ENCODE measurements at places on chromosomes 12 and 14. TPM values are rescaled to one million over a fixed set of nuclear protein-coding genes. Genes with fewer than 3 reads are reported as not detected.
A peak's percentile ranks its signal among the peaks of the same experiment; 100 is the strongest.

DNA sequence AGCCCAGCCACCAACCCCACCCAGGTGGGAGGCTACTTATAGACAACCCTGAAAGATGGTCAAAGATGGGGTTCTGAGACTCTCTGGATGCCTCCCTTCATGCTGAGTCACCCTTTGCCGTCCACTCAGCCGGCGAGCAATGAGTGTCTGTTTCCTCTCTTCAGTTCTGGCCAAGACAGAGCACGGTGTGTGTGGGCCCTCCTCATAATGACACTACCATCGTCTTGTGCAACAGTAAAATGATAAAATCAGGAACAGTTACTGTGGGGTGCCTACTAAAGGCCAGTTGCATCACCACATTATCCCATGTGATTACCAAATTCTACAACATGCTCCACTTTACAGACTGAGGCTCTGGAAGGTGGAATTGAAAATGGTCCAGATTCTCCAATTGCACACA lies 7.0 kb upstream of the BDKRB1 start:
- no peak for DNase-seq

DNA sequence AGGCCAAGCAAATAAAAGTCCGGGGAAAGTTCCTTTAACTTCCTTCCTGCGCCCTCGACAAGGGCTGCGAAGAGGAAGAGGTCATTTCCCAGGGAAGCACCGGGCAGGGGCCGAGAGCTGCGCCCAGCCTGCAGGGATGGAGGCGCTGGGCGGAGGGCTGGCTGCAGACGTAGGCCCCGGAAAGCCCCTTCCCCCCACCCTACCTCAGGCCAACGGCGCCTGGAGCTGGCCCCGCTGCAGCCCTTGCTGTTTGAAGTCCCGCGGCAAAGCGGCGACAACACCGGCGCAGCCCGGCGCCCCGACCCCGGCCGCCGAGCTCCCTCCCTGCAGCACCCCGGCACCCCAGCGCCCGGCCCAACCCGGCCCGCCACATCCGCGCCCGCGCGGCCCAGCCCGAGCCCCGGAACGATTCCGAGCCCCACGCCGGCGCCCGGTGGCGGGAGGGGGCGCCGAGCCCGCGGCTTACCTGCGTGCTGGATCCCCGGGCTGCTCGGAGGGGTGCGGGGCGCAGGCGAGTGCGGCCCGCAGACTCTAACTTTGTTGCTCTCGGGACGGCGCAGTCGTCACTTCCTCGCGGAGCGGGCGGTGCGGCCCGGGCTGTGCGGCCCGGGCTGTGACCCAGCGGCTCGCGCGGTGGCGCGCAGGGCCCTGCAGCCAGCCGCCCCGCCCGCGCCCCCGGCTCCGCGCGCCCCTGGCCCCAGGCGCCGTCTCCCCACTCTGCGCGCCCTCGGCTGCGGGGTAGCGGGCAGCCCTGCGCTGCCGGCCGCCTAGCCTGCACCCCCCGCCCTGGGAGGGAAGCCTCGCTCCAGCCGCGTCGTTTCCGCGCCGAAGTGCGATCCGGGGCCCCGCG lies 64.8 kb upstream of the PTGR2 start:
- DNase-seq: peak; percentile 69

- no peak for DNase-seq
Observed at GRCh38 chr14:61420326-61420725, 98.9 kb downstream of the PRKCH start.

The KRT6A gene
- polyA plus RNA-seq: 0.38 TPM

The GLT8D2 gene
- polyA plus RNA-seq: 69.2 TPM

- no peak for DNase-seq
Observed at GRCh38 chr14:105413544-105413886, 6.1 kb upstream of the MTA1 start.

DNA sequence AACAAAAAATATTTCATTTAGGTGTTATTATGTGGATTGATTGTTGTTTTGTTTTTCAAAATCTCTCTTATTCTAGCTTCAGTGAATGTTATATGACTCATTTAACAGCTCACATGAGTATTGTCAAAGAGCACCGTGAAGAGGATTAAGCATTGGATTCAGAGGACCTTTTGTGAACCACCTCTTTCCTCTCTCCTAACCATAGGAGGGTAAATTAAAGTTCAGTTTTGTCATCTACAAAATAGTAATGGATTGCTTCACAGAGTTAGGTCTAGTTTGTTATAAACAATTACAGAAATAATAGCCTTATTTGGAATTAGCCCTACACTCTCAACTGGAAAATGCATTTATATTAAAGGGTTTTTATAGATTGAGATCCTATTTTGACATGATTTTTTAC lies 962 bp upstream of the KERA start:
- DNase-seq: no peak

The ACSM4 gene
- 0.11 TPM for polyA plus RNA-seq

DNA sequence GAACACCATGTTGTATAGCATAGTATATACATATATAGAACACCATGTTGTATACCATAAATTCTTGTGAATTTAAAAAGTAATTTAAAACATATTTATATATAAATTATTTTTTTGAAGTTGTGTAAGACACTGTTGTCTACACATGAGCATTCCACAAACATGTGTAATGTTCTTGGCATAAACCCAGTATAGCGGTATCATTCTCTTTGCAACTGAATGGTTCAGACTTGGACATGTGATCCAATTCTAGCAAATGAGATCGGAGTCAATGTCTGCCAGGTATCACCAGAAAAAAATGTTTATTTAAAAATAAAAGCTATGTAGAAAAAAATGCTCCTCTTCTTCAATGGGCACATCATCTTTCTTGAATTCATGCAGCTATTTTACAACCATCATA lies 33.9 kb downstream of the CEP290 start:
- no peak for DNase-seq

DNA sequence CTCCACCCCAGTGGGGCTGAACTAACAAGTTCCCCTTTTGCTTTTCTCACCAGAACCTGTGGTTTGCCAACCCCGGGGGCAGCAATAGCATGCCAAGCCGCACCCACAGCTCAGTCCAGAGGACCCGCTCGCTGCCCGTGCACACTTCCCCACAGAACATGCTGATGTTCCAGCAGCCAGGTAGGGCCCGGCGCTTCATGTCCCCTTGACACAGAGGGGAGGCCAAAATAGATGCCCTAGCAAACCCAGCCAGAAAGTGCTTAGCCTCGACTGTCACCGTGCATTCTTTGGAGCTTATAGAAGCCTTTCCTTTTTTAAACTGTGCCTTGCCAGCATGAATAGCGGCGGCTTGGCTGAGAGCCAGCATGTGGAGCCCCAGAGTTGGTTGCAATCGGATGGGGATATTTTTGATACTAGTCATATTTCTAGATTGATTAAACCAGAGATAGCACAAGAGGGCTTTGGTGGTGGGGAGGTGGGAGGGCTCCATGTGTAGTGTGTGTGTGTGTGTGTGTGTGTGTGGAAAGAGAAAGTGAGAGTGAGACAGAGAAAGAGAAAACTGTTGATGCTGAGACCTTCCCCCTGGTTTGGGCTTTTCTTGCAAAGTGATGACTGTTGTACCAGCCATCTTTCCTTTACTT lies 126.1 kb downstream of the GCH1 start:
- DNase-seq: no peak

- DNase-seq: no peak
Observed at GRCh38 chr12:87383680-87384079, 645.5 kb downstream of the C12orf50 start.

The FGF6 gene
- polyA plus RNA-seq: 39.5 TPM

DNA sequence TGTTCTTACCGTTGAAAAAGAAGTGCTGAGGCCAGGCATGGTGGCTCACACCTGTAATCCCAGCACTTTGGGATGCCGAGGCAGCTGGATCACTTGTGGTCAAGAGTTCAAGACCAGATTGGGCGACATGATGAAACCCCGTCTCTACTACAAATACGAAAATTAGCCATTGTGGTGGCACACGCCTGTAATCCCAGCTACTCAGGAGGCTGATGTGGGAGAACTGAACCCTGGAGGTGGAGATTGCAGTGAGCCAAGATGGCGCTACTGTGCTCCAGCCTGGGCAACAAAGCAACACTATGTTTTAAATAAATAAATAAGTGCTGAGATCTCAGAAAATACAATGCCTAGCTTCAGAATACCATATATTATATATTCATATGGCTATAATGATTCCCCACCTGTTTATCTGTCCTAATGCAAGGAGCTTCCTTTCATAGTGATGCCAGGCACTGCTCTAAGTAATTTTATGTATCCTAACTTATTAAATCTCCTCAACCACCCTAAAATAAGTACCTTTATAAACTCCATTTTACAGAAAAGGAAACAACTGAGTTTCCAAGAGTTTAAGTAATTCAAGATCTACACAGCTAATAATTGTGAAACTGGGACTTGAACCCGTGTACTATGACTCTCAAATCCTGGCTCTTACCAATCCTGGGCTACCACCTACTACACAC lies 7.3 kb downstream of the PHLDA1 start:
- no peak for DNase-seq

The GSC gene
- polyA plus RNA-seq: 0.96 TPM

The AMDHD1 gene
- polyA plus RNA-seq: not detected

DNA sequence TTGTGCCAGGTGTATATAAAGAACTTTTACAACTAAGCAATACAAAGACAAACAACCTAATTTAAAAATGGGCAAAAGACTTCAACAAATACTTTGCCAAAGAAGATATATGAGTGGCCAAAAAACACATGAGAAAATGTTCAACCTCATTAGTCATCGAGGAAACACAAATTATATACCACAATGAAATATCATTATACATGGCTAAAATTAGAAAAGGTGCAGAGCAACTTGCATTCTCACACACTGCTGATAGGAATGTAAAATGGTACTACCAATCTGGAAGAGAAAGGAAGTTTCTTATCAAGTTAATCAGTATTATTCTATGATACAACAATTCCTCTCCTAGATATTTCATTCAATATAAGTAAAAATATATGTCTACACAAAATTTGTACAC lies 131.6 kb upstream of the FRMD6 start:
- no peak for DNase-seq

- DNase-seq: no peak
Observed at GRCh38 chr12:4588916-4589315, 26.9 kb downstream of the DYRK4 start.

GRCh38 chr12:131984334-131984733 lies 34.6 kb downstream of the EP400 start:
- DNase-seq: no peak

GRCh38 chr14:96084796-96085195 lies 45.6 kb downstream of the C14orf132 start:
- no peak for DNase-seq

- DNase-seq: no peak
Observed at GRCh38 chr14:68942296-68943035, 36.6 kb downstream of the ACTN1 start.

- DNase-seq: no peak
Observed at GRCh38 chr12:105980085-105980484, 158.7 kb downstream of the NUAK1 start.

- no peak for DNase-seq
Observed at GRCh38 chr14:26929361-26929760, 331.5 kb upstream of the NOVA1 start.

GRCh38 chr12:76866726-76867125 lies 12.1 kb downstream of the CSRP2 start:
- DNase-seq: peak; percentile 73

DNA sequence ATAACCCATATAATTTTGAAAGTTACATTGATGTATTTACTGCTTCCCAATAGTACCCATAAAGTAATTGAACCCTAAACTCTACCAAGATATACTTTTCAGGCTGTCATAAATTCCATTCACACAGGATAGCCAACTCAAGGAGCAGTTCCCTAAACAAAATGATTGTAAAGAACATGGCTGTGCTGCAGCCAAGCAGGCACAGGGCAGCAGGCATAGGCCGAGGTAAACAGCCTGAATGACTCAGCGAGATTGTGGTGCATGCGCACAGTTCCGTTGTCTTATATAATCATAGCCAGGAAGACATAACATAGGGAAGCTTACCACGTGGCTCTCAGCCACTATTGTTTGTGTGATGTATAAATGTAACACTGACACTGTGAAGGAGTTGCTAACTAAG lies 344.9 kb downstream of the FSCB start:
- no peak for DNase-seq

DNA sequence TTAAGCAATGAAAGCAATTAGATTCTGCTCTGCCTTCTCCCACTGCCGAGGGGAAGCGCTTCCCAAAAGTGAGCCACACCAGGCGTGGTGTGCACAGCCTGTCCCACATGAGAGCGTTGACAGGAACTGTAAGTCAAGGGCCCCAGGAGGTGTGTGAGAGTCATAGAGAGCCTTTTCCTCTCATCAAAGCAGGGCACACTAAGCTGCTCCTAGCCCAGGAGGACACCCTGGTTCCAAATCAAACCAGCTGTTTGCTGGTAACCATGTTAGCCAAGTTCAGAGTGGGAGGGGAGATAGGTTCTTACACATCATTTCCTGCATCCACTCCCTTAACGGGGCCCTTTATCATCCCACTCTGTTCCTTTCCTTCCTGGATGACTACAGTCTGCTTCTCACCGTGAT lies 98.3 kb downstream of the SPTSSA start:
- no peak for DNase-seq

The SIX1 gene
- 28.6 TPM for polyA plus RNA-seq

GRCh38 chr12:5295996-5296395 lies 135.9 kb upstream of the NTF3 start:
- DNase-seq: no peak

The OTUB2 gene
- 1.6 TPM for polyA plus RNA-seq

The CTSG gene
- polyA plus RNA-seq: 0.62 TPM

DNA sequence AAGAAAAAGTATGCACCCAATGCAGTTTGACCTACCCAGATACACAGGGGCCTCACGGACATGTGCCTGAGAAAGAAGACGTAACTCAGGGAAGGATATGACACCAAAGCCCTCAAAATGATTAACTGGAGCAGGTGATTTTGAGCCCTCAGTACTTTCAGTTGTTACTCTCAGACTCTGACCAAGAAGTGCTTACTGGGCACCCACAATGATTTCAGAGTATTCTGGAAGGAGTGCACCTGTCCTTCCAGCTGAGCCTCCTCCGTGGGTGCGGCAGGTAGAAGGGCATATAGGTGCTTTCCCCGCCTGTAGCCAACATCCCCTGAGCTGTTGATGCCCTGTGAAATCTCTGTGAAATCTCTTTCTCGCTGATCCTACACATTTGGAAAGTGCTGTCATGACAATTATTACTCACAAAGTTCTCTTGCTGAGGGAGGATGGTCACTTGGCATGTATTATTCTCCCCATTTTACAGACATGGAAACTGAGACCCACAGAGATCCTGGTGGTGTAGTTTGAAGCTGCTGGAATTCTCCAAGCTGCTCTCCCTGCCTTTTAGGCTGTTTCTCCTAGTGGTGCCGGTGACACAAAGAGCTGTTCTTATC lies 154.3 kb upstream of the CCND2 start:
- DNase-seq: no peak

Measured in muscle of arm (tissue), 14 donors.